Muscle of arm (tissue), 14 donors: ENCODE measurements at places on chromosomes 11 and 22. TPM values are rescaled to one million over a fixed set of nuclear protein-coding genes. Genes with fewer than 3 reads are reported as not detected.

DNA sequence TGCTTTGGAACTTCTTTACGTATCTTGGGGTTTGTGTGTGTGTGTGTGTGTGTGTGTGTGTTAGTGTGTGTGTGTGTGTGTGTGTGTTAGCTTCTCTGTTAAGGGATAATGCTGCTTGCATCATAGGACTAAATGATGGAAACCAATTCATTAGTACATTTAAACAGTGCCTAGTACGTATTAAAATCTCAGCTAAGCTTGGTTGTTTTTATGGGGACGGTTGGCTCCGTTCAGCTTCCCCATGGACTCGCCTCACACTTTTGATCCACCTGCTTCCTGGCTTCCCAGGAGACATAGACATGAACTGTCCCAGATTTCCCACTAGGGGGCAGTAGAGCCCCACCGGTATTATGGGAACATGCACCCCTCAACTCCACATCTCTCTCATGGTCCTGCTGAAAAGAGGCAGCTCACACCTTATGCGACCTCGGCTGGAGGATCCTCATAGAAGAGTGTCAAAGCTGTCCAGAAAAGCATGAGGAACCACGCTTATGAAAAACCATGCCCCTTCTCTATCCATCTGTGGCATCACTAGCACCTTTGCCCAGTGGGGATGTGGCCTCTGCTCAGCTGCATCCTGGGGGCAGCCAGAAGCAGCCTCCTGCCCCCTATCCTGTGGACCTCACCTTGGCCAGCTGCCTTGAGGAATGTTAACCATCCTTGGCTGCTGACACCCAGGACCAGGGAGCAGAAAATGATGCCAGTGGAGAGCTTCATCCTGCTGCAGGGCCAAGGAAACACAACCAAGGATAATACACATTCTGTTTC, 9.7 kb upstream of the SAAL1 start:
- peak; percentile 28 for DNase-seq

- no peak for DNase-seq
These were observed 35.8 kb downstream of the DUSP8 start for GRCh38 chr11:1536065-1536843.

LRRC55 gene
- polyA plus RNA-seq = 1.1 TPM

GRCh38 chr11:79249295-79249993, 191.4 kb downstream of the TENM4 start:
- no peak for DNase-seq

DNA sequence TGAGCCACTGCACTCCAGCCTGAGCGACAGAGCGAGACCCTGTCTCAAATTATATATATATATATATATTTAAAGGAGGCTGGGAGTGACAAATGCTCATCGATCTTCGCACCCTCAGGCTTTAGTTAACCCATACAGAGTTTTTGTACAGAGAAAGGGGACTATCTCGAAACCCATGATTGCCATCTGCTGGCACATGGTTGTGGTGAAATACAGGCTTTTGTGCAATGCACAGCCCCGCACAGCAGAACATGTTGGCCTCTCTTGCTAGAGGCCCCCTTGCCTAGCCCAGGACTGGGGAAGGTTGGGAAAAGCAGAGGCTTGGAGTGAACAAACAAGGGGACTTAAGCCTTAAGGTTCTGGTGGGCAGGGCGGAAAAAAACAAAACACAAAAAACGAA, 3.6 kb downstream of the MYBPC3 start:
- no peak for DNase-seq

- DNase-seq = peak; percentile 95
These were observed 13.0 kb downstream of the EIF1AD start for GRCh38 chr11:65988791-65989592.

GRCh38 chr22:49514641-49515040, 313.0 kb downstream of the BRD1 start:
- DNase-seq = no peak

UBQLNL gene
- 0.17 TPM for polyA plus RNA-seq

DNA sequence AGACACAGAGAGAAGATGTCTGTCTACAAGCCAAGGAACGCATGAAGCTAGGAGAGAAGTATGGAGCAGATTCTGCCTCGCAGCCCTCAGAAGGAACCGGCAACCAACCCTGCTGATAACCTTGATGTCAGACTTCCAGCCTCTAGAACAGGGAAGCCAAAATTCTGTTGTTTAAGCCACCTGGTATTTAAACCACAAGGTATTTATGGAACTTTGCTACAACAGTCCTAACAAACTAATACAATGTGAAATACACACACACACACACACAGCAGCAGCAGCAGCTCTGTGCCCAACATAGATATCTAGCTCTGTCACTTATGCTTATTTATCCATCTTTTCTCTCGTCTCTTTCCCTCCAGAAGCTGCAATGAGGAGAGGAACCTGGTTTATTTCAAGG, 400.0 kb downstream of the ETS1 start:
- DNase-seq = no peak

- no peak for DNase-seq
These were observed 46.1 kb upstream of the LINC01488 start for GRCh38 chr11:69435161-69435986.

DNA sequence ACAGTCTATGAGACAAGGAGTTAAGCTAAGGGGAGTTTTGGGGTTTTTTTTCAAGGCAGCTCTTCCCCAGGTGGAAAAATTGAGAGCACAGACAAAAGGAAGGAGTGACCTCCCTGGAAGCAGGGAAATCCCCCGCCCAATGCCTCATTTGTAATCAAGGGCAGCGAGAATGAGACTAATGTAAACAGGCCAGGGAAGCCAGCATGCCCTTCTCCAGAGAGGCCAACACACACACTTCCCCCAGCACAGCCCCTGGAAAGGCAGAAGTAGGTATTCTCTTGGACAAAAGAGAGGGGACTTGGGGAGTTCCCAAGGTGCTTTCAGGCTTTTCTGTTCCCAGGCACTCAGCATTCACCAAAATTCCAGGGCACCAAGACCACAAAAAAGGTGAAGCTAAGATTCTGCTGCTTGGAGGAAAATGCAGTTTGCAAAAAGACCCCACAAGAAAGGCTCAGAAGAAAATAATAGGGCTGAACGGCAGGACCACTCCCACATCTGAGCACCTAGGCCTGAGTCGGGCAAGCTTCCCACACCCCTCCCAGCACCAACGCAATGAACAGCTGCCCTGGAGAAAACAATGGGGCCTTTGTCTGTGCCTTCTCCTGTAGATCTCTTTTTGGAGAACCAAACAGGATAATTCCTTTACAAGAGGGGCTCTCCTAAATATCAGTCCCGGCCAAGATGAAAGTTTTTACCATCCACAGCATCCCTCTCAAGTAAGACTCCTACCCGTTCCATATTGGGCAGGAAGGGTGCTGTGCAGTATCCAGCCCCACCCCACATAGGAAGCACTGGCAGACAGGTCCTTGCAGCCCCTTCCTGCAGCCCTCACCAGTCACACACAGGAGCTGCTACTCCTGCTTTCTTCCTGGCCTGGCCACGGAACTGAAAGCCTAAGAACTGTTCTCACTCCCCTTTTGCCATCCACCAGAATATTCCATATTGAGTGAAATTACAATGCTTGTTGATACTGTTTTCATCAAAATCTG, 70.7 kb upstream of the AKIP1 start:
- DNase-seq = peak; percentile 26

DNA sequence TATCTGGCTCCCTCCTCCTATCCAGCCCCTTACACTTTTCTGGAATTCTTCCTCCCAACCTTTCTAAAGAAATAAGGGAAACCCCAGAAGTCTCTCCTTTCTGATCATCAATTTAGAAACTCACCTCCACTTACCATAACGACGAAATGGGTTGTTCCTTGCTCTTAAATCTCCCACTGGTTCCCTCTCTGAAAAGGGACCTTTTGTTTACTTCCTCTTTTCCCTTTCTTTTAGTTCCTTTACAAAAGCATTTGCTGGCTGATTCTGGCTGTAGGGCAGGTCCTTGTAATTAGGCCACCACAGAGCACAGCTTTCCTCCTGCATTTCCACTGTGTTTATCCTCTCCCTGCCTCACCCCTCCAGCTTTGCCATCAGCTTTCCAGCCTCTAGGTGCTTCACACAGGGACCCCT, 12.0 kb downstream of the JAML start:
- DNase-seq = no peak

CDON gene
- 27.3 TPM for polyA plus RNA-seq

TLCD5 gene
- polyA plus RNA-seq = 7.2 TPM

DNA sequence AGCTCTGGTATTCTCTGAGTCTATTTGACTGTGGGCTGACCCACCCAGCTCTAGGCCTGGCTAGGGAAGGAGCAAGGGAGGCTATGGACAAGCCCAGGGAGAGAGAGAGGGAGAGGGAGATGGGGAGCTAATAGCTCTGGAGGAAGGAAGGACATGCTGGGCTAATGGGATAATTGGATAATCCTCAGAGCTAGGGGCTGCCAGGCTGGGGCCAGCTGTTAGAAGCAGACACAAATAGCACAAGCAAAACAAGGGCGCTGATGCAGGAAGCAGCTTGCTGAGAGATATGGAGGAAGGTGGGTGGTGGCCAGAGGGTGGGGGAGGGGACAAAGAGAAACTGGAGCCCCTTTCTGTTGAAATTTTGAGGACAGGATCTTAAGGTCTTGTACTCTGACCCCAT, 23.2 kb downstream of the ADORA2A start:
- DNase-seq = no peak

FXYD6 gene
- 186 TPM for polyA plus RNA-seq

- DNase-seq = no peak
These were observed 1166.6 kb downstream of the BRD1 start for GRCh38 chr22:48660790-48661740.

HSPB2 gene
- 73.4 TPM for polyA plus RNA-seq

GRCh38 chr22:29786031-29786430, 18.9 kb downstream of the UQCR10 start:
- DNase-seq = no peak

DNA sequence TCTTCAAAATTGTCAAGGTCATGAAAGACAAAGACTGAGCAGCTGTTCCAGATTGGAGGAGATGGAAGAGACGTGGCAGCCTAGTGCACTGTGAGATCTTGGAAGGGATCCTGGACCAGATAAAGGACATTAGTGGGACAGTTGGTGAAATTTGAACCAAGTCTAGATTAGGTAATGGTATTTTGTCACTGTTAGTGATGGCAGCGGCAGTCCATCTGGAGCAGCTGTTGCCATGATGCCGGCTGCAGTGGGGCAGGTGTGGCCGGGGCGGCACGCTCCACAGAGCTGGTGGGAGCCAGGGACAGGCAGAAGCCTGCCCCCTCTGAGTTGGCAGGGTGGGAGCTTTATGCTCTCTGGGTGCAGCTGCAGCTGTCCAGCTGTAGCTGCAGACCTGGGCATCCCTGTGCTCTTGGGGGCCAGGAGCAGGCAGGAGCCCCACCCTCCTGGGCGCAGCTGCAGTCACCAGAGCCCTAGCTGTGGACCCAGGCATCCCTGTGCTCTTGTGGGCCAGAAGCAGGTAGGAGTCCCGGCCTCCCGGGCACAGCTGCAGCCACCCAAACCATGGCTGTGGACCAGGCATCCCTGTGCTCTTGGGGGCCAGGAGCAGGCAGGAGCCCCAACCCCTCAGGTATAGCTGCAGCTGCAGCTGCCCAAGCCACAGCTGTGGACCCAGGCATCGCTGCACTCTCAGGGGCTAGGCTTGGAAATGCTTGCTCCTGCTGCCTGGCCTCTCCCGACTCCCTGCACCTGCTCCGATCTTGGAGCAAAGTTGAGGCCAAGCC, 20.7 kb downstream of the DIXDC1 start:
- peak; percentile 28 for DNase-seq

DNA sequence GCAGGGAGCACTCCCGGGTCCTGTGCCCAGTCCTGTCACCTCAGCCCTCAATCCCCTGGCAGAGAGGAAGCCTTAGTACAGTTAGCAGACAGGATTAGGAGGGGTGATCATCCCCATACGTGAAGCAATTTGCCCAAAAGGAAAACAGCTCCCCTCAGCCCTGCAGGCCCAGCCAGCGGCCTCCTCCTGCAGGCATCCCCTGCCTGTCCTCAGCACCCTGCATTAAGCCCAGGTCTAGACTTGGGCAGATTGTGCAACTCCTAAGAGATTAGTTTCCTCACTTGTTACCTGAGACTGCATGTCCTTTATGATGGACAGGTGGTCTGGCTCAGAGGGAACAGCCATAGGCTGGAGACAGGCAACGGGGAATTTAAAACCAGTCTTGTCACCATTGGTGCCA, 95.5 kb upstream of the TMEM45B start:
- DNase-seq = no peak

- no peak for DNase-seq
These were observed 8.8 kb downstream of the FOXRED2 start for GRCh38 chr22:36497910-36498665.

- DNase-seq = no peak
These were observed 136.0 kb downstream of the CCDC81 start for GRCh38 chr11:86510674-86511073.

PARVA gene
- 67.7 TPM for polyA plus RNA-seq

KDELR3 gene
- polyA plus RNA-seq = 42.3 TPM
